ENCODE measurements at places on chromosomes 7 and 10.

GRCh38 chr10:91307489-91307888 is 87.0 kb downstream of the PCGF5 start:
- no peak for DNase-seq

- no peak for DNase-seq
Measured at GRCh38 chr10:15719899-15720634, at the start of gene ITGA8. Gene ITGA8 (minus strand): TSS chr10:15719922. CDS start chr10:15719771, 151 bp downstream.

GRCh38 chr10:97134110-97134509 is 51.6 kb downstream of the SLIT1 start:
- no peak for DNase-seq

DNA sequence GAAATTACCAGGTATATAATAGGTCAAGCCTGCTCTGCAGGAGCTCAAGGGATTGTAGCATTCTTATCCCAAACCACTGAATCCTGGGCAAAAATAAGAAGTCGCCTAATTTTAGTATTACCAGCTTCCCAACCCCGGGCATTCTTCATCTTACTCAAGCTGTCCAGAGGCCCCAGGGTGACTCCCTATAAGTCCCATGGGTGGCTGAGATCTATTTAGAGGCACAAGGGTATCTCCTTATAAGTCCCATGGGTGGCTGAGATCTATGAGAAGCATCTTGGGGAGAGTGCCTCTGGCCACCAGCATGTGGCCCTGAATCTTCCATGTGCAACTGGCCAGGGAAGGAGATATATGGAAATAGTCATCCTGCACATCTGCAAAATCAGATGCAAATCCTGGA is 38.9 kb downstream of the PRSS2 start:
- no peak for DNase-seq

DNA sequence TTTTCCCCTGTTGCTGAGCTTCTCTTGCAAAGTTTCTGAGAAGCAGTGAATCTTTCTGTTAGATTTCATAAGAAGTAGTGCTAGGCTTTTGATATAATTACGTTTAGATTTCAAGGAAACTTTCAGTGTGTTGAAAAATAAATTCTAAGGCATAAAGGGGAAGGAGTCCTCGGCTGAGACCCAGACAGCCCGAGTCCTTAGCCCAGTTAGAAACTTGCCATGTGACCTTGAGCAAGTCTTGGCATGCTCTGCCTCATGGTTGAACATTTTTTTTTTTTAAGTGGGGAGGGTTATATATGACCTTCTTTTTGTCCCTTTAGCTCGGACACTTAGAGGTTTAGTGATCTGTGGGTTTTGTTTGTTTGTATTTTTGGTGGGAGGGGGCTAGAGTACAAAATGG is 117.5 kb downstream of the TCF7L2 start:
- no peak for DNase-seq

DNA sequence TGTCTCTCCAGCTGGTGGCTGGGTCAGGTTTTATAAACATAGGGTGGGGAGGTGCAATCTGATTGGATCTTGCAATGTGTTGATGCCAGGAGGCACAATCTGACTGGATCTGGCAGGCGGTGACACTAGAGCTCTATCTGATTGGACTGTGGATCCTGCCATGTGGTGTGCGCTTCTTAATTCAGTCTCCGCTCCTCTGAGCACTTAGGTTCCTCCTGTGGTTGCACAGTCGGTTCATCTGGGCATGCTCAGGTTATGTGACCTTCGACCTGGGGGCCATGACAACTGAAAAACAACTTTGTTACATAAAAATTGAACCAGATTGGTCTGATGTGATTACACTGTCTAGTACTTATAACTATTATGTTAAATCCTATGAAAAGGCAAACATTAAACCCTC is 127.1 kb upstream of the SVIL start:
- DNase-seq: no peak

GRCh38 chr7:158479021-158479663 is 108.5 kb downstream of the PTPRN2 start:
- DNase-seq: no peak

GRCh38 chr10:99531696-99532593 is 797 bp upstream of the NKX2-3 start:
- DNase-seq: no peak

GRCh38 chr7:25578991-25579777 is 350.9 kb upstream of the NPVF start:
- DNase-seq: no peak

- DNase-seq: no peak
Measured at GRCh38 chr7:113945018-113945938, 26.5 kb upstream of the PPP1R3A start.

- no peak for DNase-seq
Measured at GRCh38 chr7:132966754-132967469, 115.0 kb downstream of the CHCHD3 start.

DNA sequence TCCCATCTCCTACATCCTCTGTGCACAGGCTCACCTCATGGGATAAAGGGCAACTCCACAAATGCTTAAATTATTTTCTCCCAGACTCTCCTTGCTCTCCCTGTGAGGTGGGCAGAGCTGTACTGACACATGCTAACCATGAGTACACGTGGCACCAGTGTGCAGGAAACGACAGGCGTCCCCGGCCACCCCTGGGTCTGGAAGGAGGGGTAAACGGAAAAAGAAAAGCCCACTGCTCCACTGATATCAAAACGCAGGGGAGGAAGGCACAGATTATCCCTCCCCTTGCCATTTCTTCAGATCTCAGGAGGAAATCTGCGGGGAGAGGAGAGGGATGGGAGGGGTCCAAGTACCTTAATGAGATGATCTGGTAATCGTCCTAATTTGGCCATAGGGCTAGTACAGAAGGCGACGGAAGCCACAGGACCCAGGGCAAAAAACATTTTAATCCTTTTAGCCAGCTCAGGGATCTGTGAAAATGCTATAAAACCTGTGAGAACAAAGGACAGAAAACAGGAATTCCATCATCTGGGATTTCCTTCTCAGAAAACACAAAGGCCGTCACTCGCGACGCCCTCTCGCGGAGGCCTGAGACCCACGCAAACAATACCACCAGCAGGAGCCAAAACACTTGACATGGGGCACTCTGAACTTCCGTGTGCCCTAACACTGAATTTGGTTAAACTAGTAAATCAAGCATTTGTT is 17.8 kb upstream of the CH25H start:
- DNase-seq: no peak

DNA sequence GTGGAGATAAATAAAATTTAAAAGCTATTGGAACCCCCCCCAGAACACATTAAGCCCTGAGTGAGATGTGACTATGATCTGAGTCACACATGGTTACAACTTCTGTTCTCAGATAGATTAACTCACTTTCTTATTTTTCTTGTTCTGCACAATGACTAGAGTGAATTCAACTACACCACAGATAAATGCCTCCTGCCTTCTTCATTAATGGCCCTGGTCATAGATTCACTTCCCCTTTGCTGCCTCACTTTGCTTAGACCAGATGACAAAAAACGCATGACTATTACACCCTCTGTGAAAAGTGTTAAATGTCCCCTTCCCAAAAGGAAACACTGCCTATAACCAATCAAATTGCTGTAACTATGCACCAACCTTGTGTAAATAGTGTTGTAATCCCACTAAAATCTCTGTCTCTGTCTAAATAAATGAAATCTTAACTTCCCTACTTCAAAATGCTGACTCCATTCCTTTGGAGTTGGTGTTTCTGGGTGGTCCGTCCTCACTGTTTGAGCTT is 49.4 kb downstream of the AKR1D1 start:
- DNase-seq: no peak

- no peak for DNase-seq
Measured at GRCh38 chr10:120221873-120222485, 235.0 kb upstream of the PLPP4 start.

Measured in stimulated activated CD4-positive, alpha-beta T cell treated with anti-CD3 and anti-CD28 coated beads, Interleukin-4, amount 100 ng/mL, for 4 hours (primary cell).